ENCODE measurements at places on chromosomes 16 and 17. TPM values are rescaled to one million over a fixed set of nuclear protein-coding genes. Genes with fewer than 3 reads are reported as not detected.

DNA sequence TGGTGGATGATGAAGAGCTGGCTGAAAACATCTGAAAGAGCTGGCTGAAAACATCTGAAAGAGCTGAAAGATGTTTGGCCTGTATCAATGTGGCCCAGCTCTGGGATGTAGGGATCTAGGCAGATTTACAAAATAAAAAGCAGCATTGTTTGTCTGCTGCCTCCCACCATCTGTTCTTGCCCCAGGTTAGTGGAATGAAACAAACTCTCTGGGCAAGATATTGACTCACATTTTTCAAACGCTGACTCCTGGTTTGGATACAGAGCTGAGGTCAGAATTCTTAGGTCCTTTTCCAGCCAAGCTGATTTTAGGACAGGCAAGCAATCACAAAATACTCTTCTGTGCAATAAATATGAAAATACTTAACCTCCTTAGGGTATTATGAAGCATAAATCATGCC lies 139.0 kb downstream of the STX8 start:
- DNase-seq = no peak

The HOXB8 gene
- total RNA-seq = not detected

DNA sequence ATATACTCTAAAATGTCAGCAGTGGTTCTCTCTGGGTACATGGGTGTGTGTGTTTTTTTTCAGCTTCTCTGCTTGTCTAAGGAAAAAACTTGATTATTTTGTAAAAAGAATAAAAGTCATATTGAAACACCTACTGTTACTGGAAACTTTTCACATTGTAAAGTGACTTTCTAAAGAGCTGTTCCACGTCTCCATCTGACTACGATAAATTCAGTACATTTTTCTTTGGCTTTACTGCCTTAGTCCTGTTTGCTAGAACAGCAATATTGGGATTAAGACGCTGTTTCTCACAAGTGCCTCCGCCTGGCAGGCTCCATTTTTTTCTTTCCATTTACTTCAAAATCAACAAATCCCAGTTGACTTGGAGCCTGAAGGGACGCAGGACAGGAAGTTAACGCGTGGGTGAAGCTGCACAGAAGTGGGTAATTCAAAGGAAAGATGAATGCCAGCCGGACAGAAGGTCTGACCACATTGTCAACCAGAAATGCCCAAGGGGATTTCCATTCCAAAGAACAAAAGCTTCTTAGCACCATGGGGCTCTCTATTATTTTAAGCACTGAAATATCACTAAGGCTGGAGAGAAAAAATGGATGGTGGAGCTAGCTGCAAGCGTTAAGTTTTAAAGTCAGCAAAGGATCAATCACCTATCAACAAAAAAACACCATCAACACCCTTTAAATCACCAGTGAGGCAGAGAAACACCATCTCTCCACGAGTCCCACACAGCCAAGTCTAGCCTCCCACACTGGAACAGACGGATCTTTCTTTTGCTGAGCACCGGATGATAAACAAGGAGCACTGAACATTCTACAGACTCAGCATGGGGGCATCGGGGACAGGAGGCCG lies 8.4 kb downstream of the GLOD4 start:
- no peak for DNase-seq

- no peak for DNase-seq
Measured at GRCh38 chr16:49854188-49854795, 1.6 kb downstream of the ZNF423 start.

The EMP2 gene
- 19.1 TPM for total RNA-seq
